ENCODE measurements at places on chromosomes 7 and 10.
A peak's percentile ranks its signal among the peaks of the same experiment; 100 is the strongest.

GRCh38 chr10:51301644-51302043 lies 227.4 kb downstream of the PRKG1 start:
- no peaks in the 10 kb centered on the region for H3K4me1 ChIP-seq
- no peak overlapping the region for H3K27ac ChIP-seq
- no peak for DNase-seq
- H3K27me3 ChIP-seq: no peaks in the 10 kb centered on the region

DNA sequence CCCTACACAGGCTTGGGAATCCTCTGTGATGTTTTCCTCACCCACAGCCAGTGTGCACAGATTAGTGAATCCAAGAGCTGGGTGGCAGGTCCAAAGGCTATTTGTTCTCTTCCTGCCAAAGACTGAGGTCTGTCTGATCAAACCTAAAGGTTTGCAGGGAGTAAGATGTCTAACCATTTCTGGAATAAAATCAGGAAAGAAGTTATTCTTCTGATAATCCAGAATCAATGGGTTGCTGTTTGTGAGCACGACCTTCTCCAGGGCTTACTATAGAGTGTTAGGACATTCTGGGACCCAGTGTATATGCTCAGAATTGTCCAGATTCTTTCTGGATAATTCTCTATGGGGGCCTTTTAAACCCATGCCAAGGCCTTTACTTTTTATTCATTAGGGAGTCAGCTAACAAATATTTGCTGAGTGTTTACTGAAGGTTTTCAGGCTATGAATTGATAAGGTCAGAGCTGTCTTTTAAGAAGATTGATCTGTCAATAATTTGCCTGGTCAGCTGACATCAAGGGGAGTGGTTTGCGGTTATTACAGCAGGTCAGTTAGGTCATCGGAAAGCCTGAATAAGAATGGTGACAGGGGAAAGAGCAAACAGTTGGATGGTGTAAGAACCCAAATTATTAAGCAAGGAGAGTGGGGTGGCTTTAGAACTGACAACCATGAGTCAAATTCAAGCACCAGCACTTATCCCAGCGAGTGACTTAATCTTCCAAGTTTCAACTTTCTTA lies 7.5 kb upstream of the TECTB start:
- no peaks in the 10 kb centered on the region for H3K36me3 ChIP-seq
- no peak for DNase-seq
- H3K27me3 ChIP-seq: no peaks in the 10 kb centered on the region
- H3K27ac ChIP-seq: peak overlapping the region; percentile 84
- peaks cover 20% of the 10 kb centered on the region for H3K4me1 ChIP-seq
- H3K4me3 ChIP-seq: no peak overlapping the region

DNA sequence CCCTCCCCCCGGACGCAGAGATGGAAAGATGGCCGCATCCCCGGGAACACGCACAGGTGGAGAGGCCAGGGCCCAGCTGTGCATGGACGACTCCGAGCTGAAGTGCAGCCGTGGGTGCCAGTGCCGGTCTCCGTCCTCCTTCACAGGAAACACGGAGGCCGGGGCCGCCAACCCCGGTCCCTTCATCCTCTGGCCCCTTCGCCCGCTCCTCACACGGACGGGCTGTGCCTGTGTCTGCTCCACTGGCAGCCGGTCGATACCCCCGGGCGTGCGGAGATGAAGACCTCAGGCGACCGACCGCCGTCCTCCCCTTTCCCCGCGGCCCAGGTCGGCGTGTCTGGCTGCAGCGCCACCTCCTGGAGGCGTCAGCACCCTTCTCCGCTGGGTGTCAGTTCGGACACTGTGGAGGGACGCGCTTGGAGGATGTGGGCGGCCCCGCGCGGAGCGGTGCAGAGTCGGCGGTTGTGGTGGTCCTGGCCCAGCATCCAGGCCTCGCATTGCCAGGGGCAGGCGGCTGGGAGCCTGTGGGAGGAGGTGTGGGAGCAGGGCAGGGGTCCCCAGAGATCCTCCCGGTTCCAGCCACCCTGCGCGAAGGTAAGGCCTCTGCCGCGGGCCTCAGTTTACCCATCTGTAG lies 9.9 kb downstream of the ZNF511 start:
- H3K4me3 ChIP-seq: no peak overlapping the region
- H3K4me1 ChIP-seq: peaks cover 4% of the 10 kb centered on the region
- peak; percentile 66 for DNase-seq
- no peaks in the 10 kb centered on the region for H3K27me3 ChIP-seq
- no peaks in the 10 kb centered on the region for H3K36me3 ChIP-seq

DNA sequence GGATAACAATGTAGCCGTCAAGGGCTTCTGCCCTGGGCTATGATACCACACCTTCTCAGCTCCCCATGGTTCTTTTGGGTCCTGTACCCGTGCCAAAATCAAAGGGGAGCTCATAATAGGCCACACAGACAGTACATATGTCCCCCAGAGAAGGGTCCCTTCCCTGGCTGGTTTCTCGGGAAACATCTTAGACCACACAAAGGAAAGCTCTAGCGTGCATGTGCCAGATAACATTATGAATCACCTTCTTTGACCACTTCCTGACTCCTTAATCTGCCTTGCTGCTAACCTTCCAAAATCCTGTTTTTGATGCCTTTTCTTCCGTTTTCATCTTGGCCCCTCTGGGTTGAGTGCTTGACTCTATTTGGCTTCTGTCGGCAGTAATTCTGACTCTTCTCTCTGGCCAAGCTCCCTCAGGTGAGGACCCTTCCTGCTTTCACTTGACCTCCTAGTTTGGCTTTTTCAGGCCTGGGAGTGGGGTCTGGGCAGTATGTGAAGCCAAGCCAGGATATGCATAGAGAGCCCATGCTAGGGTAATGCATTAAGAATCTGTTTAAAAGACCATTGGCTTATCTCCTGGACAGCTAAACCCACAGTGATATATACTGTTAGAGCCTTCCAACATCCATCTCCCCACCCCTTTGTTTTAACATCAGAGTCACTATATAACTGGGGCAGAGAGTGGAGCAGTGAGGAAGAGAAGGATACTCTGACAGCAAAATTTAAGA lies 84.8 kb downstream of the ANLN start:
- H3K27me3 ChIP-seq: no peaks in the 10 kb centered on the region
- DNase-seq: no peak
- H3K4me3 ChIP-seq: no peak overlapping the region
- H3K27ac ChIP-seq: no peak overlapping the region
- H3K36me3 ChIP-seq: no peaks in the 10 kb centered on the region

GRCh38 chr7:117143066-117143465 lies 179.8 kb downstream of the WNT2 start:
- no peaks in the 10 kb centered on the region for H3K27me3 ChIP-seq
- no peaks in the 10 kb centered on the region for H3K4me1 ChIP-seq
- no peak overlapping the region for H3K4me3 ChIP-seq
- H3K27ac ChIP-seq: no peak overlapping the region
- DNase-seq: no peak

DNA sequence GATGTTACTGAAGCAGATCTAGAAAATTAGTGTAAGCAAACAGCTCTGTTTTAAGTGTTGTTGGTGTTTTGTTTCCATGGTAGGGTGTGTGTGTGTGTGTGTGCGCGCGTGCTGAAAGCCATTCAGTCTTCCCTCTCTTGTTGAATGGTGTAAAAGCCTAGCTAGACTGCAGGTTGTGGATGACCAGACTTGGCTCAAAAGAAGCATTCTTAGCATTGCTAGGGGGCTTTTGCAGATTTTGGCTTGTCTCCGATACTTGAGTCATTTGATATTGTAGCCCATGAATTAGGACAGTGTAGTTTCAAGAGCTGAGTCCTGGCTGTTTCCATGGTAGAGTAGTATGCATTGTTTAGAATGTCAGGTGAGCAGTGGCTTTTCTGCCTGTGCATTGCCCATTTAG lies 99.1 kb downstream of the SND1 start:
- no peak overlapping the region for H3K4me3 ChIP-seq
- no peak overlapping the region for H3K27ac ChIP-seq
- H3K4me1 ChIP-seq: peaks cover 38% of the 10 kb centered on the region
- no peaks in the 10 kb centered on the region for H3K27me3 ChIP-seq
- no peak for DNase-seq

DNA sequence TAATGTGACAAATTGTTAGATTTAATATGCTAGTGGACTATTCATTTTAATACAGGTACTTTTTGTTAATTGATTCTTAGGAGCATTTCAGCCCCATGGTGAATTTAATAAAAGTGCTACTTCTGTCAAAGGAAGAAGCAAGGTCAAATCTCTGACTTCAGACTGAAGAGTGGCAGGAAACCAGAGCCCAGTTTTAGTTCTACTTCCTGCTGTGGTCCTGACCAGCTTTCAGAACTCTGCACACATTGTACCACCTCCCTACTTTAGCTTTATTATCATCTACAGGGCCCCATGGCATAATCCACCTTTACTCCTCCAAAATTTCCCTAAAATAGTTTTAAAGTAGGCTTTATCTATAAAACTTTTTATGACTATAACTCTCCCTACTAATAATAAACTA lies 33.7 kb downstream of the CTTNBP2 start:
- H3K36me3 ChIP-seq: no peaks in the 10 kb centered on the region
- no peak overlapping the region for H3K4me3 ChIP-seq

- no peaks in the 10 kb centered on the region for H3K4me1 ChIP-seq
- DNase-seq: no peak
- H3K4me3 ChIP-seq: no peak overlapping the region
- no peak overlapping the region for H3K27ac ChIP-seq
- peaks cover 2% of the 10 kb centered on the region for H3K36me3 ChIP-seq
Measured at GRCh38 chr7:40580776-40581175, 446.0 kb downstream of the SUGCT start.

DNA sequence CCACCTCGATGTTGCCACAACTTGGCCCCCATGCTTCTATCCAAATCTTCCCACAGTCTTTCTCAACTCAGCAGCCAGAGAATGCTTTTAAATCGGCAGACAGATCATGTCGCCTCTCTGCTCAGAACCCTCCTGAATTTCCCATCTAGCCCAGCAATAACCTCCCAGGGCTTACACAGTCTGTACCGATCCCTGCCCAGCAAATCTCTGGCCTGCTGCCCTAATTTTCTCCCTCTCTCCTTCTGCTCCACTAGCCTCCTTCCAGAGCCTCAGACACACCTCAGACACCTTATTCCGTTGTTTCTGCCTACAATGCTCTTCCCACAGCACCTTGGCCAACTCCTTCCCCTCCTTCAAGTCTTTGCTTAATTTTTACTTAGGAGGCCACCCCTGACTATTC lies 32.3 kb downstream of the MDH2 start:
- no peak for DNase-seq
- no peak overlapping the region for H3K27ac ChIP-seq
- H3K36me3 ChIP-seq: peaks cover 8% of the 10 kb centered on the region
- H3K27me3 ChIP-seq: no peaks in the 10 kb centered on the region
- H3K4me1 ChIP-seq: no peaks in the 10 kb centered on the region

- no peaks in the 10 kb centered on the region for H3K27me3 ChIP-seq
- no peak for DNase-seq
- H3K4me1 ChIP-seq: no peaks in the 10 kb centered on the region
- no peak overlapping the region for H3K27ac ChIP-seq
- no peaks in the 10 kb centered on the region for H3K36me3 ChIP-seq
Measured at GRCh38 chr7:82393076-82393839, 50.3 kb downstream of the CACNA2D1 start.

- no peaks in the 10 kb centered on the region for H3K4me1 ChIP-seq
- H3K27ac ChIP-seq: no peak overlapping the region
- no peaks in the 10 kb centered on the region for H3K27me3 ChIP-seq
- no peaks in the 10 kb centered on the region for H3K36me3 ChIP-seq
- no peak for DNase-seq
Measured at GRCh38 chr10:88131511-88132139, 268.2 kb downstream of the PTEN start.

- H3K4me1 ChIP-seq: peaks cover 20% of the 10 kb centered on the region
- no peak overlapping the region for H3K4me3 ChIP-seq
Measured at GRCh38 chr10:100873146-100873826, 39.5 kb upstream of the SLF2 start.

GRCh38 chr7:96266015-96266414 lies 55.9 kb downstream of the SLC25A13 start:
- no peak overlapping the region for H3K4me3 ChIP-seq
- peaks cover 3% of the 10 kb centered on the region for H3K4me1 ChIP-seq
- H3K36me3 ChIP-seq: peaks cover 6% of the 10 kb centered on the region
- H3K27ac ChIP-seq: peak overlapping the region; percentile 27

DNA sequence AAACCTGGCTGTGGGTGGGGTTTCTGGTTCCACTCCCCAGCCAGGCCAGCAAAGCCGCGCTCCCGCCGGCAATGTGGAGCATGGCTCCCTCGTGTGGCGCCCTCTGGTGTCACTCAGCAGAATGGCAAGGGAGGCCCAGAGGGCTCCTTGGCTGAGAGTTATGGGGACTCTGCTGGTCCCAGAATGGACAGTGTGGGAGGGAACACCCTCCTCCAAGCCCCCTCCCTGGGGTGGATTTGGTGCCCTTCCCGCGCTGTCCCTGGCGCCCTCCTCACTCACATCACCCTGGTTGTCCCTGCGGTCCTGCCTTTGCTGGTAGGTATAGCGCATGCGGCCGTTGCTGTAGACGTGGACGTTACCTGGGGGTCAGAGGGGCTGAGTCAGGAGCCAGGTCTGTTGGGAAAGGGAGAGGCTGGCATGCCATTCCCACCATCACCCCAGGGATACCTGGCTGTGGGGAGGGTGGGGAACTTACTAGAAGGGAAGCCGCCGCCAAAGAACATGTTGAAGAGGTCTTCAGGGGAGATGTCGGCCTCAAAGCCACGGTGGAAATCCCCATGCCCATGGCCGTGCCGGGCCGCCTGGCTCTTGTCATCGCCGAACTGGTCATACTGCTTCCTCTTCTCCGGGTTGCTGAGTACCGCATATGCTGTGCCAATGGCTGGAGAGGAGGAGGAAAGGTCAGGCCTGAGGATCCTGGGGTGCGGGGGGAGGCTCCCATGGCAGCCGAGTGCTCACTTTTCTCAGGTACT lies 14.0 kb downstream of the DNAJB12 start:
- peak; percentile 79 for DNase-seq
- no peaks in the 10 kb centered on the region for H3K27me3 ChIP-seq
- H3K4me3 ChIP-seq: no peak overlapping the region
- peaks cover 4% of the 10 kb centered on the region for H3K36me3 ChIP-seq
- H3K27ac ChIP-seq: no peak overlapping the region

GRCh38 chr7:12567015-12567414 lies 3.5 kb upstream of the SCIN start:
- no peak overlapping the region for H3K4me3 ChIP-seq
- H3K4me1 ChIP-seq: peaks cover 12% of the 10 kb centered on the region
- no peak overlapping the region for H3K27ac ChIP-seq
- no peaks in the 10 kb centered on the region for H3K36me3 ChIP-seq
- DNase-seq: no peak

DNA sequence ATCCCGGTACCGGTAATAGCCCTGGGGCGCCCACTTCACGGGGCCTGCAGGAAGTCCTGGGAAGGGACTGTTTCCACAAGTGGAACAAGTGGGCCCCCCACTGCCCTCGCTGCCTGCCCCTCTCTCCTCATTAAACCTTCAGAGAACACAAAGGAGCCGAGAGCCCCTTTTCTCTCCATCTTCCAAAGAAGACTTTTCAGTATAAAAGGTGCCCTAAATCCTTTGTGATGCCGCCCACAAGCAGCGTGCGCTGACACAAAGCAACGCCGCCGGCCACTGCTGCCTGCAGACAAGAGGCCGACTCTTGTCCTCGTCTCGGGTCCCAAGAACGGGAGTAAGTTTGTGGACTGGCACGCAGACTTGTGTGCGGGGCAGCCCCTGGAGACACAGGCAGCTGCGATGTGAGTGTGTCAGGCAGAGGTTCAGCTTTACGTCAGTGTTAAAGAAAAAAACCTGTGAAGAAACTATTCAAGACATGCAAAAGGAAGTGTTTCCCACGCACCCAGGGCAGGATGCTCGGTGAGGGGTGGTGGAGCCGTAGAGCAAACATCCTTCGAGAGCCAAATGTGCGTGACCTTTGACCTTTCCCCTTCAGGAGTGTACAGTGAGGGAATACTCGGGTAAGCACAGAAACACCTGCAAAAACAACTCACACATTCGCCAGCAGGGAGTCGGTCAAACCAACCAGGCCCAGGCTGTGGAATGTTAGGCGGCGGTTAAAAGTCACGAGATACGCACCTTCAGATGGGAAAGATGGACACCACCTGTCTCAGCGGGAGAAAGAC lies 118.2 kb downstream of the VIPR2 start:
- no peaks in the 10 kb centered on the region for H3K36me3 ChIP-seq
- no peak for DNase-seq
- H3K4me3 ChIP-seq: no peak overlapping the region
- H3K4me1 ChIP-seq: peaks cover 7% of the 10 kb centered on the region
